Stimulated activated effector memory CD8-positive, alpha-beta T cell treated with anti-CD3 and anti-CD28 coated beads, Interleukin-12 subunit alpha, Interleukin-12 subunit beta, amount 100 ng/mL, for 72 hours (primary cell): ENCODE measurements at places on chromosomes 11 and 22.

GRCh38 chr11:13668957-13669521 lies 571 bp downstream of the FAR1 start:
- DNase-seq, result peak; percentile 75

- DNase-seq, result no peak
Observed at GRCh38 chr11:65471447-65471891, 27.4 kb upstream of the MALAT1 start.

DNA sequence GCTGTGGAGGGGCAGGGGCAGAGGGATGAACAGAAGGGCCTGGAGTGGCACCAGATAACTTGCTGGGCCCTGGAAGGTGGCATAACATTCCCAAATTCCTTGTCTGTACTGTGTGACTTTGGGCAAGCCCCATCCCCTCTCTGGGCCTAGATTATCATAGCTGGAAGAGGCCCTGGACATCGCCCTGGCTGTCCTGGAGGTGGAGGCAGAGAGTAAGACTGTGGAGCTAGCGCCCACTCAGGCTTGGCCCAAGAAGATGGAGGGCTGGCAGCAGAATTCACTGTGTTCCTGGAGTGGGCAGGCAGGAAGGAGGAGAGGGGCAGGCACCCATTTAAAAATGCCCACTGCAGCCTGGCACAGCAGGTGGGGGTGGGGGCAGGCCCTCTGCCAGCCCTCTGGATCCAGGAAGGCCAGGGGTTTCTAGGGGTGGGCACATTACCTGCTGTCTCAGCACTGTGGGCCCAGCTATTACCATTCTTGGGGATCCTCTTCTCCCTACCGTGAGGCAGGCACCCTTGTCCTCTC lies 22.6 kb downstream of the ARHGEF17 start:
- DNase-seq, result no peak

DNA sequence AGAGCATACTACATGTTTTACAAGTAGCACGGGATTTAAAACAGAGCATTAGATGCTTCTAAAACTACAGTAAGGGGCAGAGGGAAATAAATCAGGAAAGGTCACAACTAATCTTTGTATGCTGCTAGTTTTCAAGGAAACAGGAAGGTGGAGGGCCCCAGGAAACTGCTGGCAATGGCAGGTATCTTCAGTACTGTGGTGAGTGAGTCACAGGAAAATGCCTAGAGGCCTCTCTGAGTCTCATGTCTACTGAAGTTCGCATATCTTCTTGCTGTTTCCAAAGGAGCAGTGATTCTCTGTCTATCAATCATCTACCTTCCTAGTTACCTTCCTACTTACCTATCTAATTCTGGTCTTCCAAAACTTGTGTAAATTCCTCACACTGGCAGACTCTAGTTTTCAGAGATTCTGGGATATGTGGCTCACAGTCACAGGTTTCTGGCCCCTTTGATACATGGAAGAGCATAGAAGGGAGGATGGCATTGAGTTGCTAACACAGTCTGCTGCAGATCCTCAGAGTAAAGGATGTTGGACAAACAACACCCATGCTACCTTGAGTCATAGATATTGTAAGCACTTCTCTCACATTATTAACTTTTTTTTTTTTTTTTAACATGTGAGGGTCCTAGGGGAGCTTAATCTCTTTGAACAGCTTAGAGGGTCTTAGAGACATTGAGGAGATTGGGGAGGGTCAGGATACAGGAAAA lies 58.8 kb upstream of the SYN3 start:
- no peak for DNase-seq

- DNase-seq, result no peak
Observed at GRCh38 chr22:45216133-45217003, 24.3 kb downstream of the KIAA0930 start.

DNA sequence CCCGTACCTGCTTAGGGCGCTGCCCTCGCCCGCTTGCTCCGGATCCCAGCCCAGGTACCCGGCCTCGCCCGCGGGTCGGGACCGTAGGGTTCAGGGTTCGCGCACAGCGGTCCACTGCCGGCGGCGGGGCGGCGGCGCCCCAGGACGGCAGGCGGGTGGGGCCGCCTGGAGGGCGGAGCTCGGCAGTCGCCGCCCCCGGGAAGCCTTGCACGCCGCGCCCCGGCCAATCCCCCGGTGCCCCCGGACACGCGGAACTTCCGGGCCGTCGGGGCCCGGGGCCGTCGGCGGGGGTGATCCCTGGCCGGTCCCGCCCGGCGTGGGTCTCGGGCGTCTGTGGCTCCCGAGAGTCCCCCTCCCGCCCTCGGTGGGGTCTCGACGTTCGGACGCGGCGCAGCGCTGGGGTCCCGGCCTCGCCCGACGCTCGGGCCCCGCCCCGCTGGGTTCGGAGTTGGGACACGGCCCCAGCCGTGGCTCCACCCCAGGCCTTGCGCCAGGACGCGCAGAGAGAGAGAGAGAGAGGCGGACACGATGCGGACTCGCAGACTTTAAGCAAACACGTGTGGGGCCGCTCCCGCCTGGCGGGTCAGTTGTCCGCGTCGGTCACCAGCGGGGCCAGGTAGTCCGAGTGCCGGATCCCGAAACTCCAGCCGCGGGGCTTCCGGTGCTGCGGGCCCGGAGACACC lies at the start of gene TYMP:
TSS of gene TYMP (minus strand) at position 116 of the 683 bp plus-strand sequence. CDS start 303 bp downstream, outside the sequence.
- DNase-seq, result peak; percentile 71
